Progenitor cell of endocrine pancreas (in vitro differentiated cells): ENCODE measurements at places on chromosomes 3 and 15. TPM values are rescaled to one million over a fixed set of nuclear protein-coding genes. Genes with fewer than 3 reads are reported as not detected.

- no peak for DNase-seq
Measured at GRCh38 chr15:92586383-92586942, 69.1 kb downstream of the FAM174B start.

GRCh38 chr15:39426552-39427532 is 154.0 kb upstream of the THBS1 start:
- no peak for DNase-seq

DNA sequence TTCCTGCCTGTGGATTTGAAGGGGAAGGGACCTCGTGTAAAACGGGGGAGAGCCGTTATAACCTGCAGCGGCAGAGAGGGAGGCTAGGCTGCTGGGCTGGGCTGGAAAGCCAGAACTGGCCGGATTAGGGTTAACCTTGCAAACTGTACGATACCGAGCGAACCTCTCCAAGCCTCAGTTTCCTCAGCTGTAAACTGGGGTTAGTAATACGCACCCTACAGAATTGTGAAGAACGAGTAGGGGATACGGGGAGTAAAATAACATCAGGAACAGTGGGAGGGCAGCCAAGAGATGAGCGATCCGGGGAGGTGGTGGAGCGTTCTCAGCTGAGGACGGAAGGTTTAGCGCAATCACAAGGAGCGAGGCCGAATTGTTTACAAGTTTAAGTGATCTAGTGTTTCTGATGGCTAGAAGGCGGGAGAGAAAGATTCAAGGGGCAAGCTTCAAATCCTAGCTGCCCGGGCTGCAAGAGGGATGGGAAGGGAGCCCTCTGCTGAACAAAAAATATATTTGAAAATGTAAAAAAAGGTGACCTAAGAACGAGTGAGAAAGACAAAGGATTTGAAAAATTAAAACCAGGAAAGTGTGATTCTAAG is 768 bp upstream of the SEMA5B start:
- DNase-seq = no peak

- DNase-seq = no peak
Measured at GRCh38 chr3:141648055-141648910, 89.8 kb upstream of the RNF7 start.

DNA sequence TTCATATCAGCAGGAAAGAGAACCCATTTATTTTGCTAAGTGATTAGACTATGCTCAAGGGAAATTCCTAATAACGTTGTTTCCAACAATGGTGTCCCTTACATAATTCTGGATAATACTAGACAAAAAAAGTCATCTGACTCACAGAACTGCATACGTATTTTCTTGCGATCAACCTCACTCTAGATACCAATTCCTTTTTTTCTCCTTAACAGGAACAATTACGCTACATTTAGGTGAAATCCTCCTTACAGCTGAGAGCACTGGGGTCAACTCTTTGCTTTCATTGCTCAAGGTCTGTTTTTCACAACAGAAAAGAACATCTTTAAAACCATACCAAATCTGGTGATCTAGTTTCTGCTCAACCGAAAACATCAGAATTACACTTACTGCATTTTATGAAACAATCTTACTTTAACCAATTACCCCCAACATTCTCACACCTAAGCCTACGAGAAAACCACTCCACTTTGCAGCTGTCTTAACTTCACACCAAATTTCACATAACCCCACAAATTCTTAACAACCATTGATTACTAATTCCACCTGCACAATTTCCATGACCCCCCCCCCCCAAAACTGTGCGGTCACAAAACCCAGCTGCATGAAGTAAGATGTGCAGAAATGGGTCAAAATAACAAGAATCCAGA is 61.2 kb upstream of the ICE2 start:
- no peak for DNase-seq

DNA sequence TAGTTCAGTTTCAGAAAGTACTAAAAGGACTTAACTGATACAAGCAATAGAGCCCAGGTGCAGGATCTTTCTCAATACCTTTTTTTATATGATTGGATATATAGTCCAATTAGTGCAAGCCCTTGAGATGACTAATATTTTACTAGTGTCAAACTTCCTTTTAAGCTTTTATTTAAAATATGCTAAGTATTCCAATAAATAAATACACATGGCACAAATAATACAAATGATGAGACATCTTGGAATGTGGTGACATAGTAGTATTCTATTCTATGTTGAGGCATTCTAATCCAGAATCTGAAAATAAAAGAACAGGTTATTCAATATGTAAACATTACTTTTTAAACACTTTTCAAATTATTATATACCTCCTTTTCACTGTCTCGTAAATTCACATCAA is 670.0 kb downstream of the SI start:
- no peak for DNase-seq

DNA sequence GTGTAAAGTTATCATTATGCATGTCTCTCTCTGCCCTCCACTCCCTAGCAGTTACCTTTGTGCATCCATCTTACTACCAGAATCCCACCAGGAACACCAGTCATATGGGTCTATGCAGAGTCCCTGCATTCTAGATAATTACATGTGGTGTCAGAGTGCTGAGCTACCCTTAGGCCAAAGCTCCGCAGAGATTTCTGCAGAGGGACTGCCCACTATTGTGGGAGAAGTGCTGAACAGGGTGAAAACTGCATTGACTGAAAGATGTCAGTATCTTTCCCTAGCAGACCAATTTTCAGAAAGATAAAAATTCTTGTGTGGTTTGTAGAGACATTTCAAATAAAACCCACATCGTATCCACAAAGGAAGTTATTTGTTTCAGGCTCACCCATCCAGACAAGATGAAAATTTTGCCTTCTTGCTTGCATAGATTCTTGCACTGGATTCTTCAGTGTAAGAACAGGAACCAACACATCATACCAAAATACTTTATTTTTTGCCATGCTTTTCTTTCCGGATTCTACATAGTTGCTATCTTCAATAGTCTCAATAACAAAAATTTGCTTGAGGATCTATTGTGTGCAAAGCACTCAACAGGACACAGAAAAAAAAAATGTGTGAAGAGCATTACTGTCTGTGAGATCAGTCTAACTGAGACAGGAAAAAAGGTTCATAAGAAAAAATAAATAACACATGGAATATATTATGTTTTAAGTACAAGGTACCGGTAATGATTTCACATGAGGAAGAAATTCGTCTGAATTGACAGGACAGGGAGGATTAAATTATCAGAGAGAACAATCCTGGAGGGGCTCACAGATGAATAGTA is 32.0 kb upstream of the CCDC80 start:
- DNase-seq = no peak

DNA sequence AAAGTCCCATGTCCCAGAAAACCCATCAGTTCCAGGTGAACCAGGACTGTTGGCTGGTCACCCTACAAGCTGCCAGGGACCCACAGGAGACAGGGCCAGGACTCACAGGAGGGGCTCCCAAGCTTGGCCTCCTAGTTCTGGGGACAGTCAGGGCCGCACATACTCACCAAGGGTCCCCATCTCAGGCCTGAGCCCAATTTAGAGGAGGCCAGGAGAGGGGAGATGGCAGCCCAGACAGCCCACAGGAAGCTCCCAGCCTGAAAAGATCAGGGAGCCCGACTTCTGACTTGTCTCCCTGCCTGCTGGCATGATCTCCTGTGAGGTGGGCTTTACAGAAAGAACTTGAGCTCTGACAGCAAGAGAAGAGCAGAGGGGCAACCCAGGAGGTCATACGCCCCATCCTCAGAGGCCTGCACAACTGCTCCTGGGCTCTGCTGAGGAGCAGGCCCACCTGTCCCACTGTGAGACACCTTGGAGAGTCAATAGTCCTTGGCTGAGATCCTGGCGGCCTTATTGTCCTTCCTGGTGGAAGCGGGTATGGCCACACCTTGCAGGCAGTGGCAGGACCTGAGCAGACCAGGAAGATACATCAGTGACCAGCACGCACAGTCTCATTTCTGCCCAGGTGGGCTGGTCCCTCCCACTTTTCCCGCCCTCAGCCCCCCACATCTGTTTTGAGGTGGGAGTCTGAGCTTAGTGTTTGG is 2.5 kb upstream of the ISLR start:
- DNase-seq = no peak

The GOLGA8G gene
- not detected in 2 replicates for total RNA-seq

The P2RY1 gene
- 2.1 and 2.3 TPM in 2 replicates for total RNA-seq

The EEFSEC gene
- 10.6 and 11.8 TPM in 2 replicates for total RNA-seq

The FSTL1 gene
- total RNA-seq = 210 and 225 TPM in 2 replicates

The CIDEC gene
- total RNA-seq = not detected in 2 replicates
